ENCODE measurements at places on chromosomes 16 and 17.

DNA sequence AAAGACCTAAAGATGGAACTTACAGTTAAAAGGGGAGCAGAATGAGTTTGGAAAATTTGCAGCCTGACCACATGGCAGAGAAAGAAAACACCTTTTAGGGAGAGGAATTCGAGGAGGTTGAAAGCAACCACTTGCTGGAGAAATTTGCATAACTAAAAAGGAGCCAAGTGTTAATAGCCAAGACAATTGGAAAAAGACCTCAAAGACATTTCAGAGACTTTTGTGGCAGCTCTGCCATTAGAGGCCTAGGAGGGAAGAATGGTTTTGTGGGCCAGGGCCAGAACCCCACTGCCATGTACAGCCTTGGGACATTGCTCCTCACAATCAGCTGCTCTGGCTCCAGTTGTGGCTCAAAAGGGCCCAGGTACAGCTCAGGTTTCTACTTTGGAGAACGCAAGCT lies 338.5 kb downstream of the UTP18 start:
- no peak for DNase-seq

DNA sequence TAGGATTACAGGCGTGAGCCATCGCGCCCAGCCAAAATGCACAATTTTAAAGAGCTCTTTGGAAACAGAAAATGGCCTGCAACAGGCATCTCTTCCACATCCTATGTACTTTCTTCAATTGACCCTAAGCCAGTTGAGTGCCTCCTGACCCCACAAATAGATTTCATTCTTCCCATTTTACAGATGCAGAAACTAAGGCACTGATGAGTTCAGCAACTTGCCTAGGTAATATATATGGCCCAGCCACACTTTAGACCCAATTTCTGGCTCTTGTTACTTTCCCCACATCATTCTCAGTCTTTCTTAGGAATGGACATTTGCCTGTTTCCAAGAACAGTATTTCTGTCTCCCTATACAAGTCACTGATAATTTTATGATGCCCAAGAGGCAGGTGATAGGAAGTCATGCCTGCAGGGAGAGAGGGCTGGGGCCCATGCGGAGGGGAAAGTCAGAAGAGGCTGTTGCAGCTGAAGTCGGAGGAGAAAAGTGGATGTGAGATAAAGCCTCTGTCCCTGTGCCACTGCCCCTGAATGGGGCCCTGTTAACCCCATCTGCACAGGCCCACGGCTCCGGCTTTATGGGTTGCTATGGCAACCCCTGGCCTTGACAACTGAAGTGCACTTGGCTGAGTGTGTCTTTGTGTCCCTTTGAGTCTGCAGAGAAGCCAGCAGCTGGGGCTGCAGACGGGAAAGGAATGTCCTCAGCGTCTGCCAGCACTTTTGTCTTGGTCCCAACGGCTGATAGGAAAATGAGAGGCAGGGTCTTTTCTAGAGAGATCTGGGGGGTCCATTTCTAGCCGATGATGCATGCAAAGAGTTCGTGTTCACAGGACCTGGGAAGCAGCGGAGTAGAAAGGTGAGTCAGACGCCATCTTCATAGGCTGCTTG lies 45.9 kb downstream of the ABAT start:
- no peak for DNase-seq

- DNase-seq, result no peak
Observed at GRCh38 chr16:77467821-77468335, 33.0 kb upstream of the ADAMTS18 start.

GRCh38 chr17:30251931-30252330 lies 16.4 kb upstream of the SLC6A4 start:
- DNase-seq, result no peak

- no peak for DNase-seq
Observed at GRCh38 chr17:73316919-73317505, 5.2 kb upstream of the CDC42EP4 start.

GRCh38 chr16:85511938-85512807 lies 100.9 kb upstream of the GSE1 start:
- no peak for DNase-seq

GRCh38 chr16:87305505-87306391 lies 11.4 kb downstream of the C16orf95 start:
- DNase-seq, result no peak

- DNase-seq, result no peak
Observed at GRCh38 chr17:59828478-59828760, 64.3 kb downstream of the TUBD1 start.

GRCh38 chr16:65769055-65769465 lies 597.4 kb upstream of the CDH5 start:
- no peak for DNase-seq

- no peak for DNase-seq
Observed at GRCh38 chr17:75570772-75571171, 16.8 kb upstream of the MYO15B start.

DNA sequence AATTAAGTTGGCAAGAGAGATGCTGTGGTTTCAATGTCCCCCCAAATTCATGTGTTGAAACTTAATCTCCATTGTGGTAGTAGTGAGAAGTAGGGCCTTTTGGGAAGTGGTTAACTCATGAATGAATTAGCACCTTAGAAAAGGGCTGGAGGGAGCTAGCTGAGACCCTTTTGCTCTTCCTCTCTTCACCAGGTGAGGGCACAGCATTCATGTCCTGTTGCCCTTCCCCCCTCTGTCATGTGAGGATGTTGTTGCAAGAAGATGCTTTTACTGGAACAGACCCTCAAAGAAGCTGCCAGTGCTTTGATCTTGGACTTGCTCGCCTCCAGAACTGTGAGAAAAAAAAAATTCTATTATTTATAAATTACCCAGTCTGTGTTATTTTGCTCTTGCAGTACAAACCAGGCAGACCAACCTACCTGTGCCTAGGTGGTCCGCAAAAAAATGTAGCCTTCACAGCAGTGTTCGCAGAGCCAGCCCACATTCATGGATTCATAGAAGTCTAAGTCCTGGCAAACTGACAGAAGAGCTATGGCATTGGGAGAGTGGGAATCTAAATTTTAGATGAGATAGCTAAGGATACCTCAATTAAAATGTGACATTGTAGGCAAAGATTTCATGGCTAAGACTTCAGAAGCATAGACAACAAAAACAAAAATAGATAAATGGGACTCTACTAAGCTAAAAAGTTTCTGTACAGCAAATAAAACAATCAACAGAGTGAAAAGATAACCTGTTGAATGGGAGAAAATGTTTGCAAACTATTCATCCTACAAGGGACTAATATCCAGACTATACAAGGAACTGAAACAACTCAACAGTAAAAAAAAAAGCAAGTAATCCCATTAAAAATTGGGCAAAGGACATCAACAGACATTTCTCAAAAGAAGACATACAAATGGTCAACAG lies 32.0 kb upstream of the ABCA5 start:
- no peak for DNase-seq

- no peak for DNase-seq
Observed at GRCh38 chr16:56842133-56842532, 22.9 kb upstream of the SLC12A3 start.

DNA sequence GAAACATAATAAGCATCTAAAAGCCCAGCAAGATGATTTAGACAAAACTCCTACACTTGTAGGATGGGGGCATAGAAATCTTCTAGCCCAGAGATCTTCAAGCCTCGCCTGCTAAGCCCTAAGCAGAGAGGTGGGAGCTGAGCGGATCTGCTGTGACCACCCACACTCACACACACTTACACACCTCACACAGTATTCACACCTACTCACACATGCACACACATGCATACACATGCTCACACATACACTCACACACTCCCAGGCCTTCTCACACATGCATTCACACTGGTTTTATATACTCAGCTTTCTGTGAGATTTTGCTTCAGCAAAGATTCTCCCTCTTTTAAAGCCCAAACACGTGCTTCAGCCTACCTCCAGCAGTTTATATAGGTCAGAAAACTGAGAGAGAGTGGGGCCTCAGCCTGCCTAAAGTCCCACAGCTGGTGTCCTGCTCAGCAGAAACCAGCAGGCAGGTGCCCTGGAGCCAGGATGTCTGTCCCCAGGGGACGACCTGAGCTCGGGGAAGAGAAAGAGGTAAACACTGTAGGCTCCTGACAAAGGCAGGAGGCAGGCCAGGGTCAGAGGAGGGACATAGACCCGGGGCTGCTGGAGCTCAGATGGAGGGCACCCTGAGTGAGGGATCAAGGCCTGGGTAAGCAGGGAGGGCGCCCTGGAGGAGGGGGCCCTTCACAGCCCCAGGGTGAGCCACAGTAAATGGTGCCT lies 12.0 kb upstream of the KRT19 start:
- DNase-seq, result no peak

DNA sequence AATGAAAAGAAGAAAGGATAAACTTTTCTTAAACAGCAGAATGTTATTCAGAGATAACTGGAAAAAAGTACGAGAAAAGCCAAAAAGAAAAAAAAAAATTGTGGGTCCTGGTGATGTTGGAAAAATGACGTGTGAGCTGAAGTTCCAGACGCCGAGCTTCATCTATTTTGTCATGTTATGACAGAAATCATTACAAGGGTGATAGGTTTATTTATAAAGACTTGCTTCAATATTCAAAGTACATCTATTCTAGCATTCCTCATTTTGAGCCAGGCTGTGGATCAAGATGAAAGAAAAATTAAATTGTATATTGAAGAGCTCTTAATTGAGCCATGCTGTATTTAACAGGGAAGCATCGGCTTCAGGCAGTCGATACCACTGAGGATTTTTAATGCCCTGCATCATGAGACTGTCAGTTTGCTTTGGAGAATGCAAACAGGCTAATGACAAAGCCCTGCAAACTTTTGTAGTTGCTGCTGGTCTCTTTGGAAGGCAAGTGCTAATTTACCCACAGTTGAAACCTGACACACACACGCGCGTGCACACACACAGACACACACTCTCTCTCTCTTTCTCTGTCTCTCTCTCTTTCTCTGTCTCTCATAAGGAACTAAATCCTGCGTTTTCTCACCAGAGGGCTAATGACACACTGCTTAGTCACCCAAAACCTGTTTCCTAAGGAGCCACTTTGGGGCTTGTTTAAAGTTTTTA lies 110.7 kb downstream of the WWOX start:
- peak; percentile 54 for DNase-seq

- DNase-seq, result no peak
Observed at GRCh38 chr17:77774182-77774581, 184.3 kb upstream of the TNRC6C start.

DNA sequence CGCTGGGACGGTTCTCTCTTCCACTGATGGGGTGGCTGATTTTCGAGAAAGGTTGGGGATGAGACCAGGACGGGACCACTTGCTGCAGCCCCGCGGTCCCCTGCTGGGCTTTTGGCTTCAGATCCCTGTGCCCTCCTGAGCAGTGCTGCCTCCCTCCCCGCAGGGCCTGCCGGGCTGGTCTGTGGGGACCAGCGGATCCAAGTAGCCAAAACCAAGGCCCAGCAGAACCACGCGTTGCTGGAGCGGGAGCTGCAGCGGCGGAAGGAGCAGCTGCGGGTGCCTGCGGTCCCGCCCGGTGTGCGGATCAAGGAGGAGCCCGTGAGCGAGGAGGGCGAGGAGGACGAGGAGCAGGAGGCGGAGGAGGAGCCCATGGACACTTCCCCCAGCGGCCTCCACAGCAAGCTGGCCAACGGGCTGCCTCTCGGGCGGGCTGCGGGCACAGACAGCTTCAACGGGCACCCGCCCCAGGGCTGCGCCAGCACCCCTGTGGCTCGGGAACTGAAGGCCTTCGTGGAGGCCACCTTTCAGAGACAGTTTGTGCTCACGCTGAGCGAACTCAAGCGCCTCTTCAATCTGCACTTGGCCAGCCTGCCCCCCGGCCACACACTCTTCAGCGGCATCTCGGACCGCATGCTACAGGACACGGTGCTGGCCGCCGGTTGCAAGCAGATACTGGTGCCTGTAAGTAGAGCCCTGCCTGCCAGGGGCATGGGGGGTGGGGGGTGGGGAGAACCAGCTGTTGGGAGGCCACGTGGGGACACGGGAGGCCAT lies 28.6 kb downstream of the POLR3E start:
- DNase-seq, result no peak

GRCh38 chr17:55607731-55608341 lies 96.6 kb upstream of the SMIM36 start:
- no peak for DNase-seq

- DNase-seq, result no peak
Observed at GRCh38 chr16:27433636-27434035, 31.7 kb downstream of the IL21R start.

DNA sequence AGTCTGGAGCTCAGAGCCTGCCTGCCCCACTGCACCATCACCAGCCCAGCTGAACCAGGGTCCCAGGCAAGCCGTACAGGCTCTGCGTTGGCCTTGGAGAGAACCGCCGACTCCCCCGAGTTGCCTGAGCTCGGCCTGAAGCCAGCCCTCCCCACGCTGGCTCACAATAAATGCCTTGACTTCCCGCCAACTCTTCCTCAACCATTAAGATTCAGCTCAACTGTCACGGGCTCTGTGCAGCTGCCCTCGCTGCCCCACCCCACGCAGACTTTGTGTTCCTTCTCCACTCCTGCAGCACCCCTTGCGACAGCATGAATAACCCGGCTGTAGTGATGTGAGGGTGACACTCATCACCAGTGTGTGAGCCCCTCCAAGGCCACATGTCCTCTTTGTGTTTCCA lies 4.8 kb upstream of the QPRT start:
- no peak for DNase-seq

- no peak for DNase-seq
Observed at GRCh38 chr17:43350888-43351361, 47.9 kb upstream of the ARL4D start.

DNA sequence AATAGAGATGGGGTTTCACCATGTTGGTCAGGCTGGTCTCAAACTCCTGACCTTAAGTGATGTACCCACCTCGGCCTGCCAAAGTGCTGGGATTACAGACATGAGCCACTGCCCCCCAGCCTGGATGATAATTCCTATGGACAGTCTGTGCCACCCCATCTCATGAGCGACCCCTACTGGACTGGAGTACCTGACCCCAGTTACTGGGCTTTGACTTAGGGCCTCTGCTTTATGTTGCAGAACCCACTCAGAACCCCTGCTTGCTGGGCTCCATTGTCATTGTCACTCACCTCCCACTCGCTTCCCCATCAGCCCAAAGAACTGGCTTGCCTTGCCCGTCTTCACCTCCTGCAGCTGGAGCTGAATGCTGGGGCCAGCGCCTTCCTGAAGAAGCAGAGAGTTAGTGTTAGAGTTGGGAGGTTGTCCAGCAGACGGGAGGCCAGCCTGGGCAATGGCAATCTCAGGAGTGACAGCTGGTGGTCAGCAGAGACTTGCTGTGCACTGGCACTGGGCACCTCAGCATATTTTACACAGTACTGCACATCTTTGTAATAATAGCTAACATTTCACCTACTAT lies 4.0 kb downstream of the TAC4 start:
- peak; percentile 50 for DNase-seq

DNA sequence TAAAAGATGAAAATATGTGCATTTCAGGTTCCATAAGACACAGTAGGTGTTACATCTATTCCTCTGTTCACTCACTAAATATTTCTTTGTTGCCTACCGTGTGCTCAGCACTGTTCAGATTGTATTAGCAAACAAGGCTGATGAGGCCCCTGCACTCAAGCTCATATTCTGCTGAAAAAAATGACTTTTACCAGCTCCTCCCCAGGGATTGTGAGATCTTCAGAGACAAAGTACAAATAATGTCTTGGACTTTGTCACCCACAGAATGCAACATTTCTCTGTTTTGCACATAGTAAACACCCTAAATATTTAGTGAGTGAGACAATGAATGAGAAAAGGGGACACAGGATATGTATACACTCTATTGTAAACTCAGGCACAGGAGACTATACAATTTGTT lies 21.9 kb upstream of the MYOCD start:
- no peak for DNase-seq
